Activated CD4-positive, CD25-positive, alpha-beta regulatory T cell treated with anti-CD3 and anti-CD28 coated beads, Interleukin-2, amount 50 U/mL, for 72 hours (primary cell): ENCODE measurements at places on chromosomes 6 and 20.

DNA sequence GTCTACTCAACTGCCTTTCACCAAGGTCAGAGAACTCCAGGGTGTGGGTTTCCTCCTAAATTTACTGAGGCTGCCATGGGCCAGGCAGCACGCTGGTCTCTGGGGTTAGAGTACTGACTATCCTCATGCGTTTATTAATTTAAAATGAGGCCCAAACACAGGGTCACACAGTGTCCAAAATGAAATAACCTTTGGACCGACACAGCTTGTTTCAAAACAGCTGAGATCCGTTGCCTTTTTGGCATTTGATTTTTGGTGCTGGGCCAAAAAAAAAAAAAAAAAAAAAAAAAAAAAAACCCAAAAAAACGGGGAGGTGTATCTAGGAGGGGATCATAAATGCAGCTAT lies 14.6 kb upstream of the TOX2 start:
- no peak for DNase-seq

- DNase-seq, result no peak
These were observed 12.2 kb upstream of the SLC17A2 start for GRCh38 chr6:25942561-25943147.

DNA sequence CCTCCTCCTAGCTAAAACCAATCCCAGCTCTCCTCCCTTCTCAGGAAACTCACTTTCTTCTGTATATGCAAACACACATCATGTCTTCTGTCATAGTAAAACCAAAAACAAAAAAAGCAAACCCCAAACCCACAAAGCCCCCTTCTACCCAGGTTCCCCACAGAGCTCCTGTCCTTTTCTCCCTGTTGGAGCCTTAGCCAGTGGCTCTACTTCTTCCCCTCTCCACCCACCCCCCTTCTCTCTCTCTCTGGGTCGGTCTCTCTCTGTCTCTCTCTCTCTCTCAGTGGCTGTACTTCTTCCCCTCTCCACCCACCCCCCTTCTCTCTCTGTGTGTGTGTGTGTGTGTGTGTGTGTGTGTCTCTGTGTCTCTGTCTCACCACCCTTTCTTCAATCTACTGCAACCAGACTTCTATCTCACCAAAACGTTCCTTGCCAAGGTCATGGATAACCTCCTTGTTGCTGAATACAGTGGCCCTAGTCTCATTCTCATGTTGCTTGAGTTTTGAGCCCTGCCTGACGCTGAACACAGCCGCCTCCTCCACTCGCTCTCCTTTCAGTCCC lies 8.7 kb upstream of the OSER1 start:
- DNase-seq, result no peak

DNA sequence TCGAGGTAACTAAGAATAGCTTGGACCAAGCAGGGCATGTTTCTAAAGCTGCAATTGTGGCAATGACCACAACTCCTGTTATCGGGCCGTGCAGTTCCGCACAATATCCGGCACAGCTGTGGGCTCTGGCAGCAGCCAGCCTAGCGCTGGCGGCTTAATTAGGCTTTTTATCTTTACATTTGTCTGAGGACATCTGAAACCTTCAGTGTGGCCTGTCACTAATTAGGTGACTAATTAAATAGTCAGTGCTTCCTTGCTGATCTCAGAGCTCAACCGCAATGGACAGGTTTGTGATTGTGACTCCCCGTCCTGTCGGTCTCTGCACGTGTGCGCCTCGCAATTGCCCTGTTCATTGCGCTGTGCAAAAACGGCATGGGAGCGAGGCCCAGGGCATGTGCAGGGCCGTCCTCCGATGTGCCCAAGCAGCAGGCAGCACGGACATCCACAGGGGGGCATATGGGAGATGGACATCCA lies 134.8 kb upstream of the INSM1 start:
- no peak for DNase-seq

DNA sequence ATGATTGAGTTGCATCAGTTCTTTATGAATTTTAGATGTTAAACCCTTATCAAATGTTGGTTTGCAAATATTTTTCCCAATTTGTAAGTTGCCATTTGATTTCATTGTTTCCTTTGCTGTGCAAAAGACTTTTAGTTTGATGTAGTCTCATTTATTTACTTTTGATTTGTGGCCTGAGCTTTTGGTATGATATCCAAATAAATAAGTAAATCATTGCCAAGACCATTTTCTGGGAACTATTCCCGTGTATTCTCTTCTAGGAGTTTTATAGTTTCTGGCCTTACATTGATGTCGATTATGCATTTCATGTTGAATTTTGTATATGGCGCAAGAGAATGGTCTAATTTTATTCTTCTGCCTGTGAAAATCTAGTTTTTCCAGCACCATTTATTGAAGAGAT lies 13.4 kb downstream of the AIG1 start:
- no peak for DNase-seq

- no peak for DNase-seq
These were observed 54.3 kb downstream of the RNF144B start for GRCh38 chr6:18441251-18441979.

GRCh38 chr6:53837865-53838769 lies 43.3 kb downstream of the LRRC1 start:
- DNase-seq, result no peak

DNA sequence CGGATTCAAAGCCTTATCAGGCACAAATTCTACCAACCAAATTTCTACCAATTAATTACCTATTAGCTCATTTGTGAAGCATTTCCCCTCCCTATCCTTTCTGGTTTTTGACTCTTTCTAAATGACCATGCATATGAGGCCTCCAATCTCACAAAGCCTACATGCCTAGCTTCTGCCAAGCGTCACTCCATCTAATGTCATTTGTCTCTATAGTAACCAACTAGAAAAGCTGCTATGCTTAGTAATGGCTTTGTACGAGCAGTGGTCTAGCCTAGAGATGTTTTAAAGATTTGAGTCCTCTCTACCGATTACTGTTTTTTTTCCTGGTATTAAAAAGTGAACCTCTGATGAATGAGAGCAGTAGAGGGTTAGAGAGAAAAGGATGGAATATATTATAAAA lies 4.8 kb upstream of the ASF1A start:
- DNase-seq, result no peak
